Dermis microvascular lymphatic vessel endothelial cell (primary cell): ENCODE measurements at places on chromosomes 4 and X.

DNA sequence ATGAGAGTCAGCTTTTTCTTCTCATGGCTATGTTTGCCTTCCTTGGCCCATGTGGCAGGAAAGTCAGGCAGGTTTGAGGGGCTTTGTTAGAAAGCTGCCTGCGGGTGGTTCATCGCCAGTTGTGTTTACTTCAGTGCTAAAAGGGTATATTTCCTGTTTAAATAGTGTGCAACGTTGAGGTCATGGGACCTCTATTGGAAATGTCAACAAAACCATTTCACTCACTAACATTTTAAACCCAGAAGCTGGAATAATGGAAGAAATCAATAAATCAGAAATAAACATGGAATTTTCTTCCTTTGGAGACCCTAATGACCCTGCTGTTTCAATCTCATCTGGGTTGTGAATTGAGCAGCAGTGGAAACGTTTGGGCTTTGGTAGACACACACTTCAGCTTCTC is 185.8 kb downstream of the ANKRD50 start:
- peak; percentile 82 for DNase-seq

DNA sequence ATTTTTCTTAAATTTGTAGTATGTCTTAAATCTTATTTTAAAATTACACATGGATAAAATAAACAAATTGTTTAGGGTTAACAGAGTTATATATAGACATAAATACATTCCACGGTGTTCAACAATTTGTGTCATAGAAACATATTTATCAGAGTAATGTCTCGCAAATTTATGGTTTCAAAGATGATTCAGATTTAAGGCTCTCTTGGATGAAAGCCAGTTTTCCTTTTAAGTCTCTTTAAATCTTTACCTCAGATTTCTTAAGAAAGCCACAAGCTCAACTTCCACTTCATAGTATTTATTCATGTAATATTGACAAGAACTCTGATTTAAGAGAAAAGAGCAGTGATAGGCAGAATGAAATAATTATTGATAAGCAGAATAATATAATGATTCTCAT is 1254.8 kb upstream of the ADGRL3 start:
- no peak for DNase-seq

DNA sequence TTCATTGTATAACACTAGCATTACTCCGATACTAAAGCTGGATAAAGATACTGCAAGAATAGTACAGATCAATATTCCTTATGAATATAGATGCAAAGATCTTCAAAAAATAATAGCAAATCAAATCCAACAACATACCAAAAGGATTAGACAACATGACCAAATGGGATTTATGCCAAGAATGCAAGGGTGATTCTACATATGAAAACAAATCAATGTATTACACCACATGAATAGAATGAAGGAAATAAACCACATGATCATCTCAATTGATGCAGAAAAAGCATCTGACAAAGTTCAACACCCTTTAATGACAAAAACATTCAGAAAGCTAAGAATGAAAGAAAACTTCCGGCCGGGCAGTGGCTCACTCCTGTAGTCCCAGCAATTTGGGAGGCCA is 42.8 kb downstream of the CUL4B start:
- peak; percentile 49 for DNase-seq

GRCh38 chr4:57734104-57734670 is 624.0 kb upstream of the IGFBP7 start:
- DNase-seq = no peak

GRCh38 chr4:116469582-116469981 is 615.8 kb downstream of the TRAM1L1 start:
- DNase-seq = no peak
